ENCODE measurements at places on chromosomes 2 and 18. TPM values are rescaled to one million over a fixed set of nuclear protein-coding genes. Genes with fewer than 3 reads are reported as not detected.
A peak's percentile ranks its signal among the peaks of the same experiment; 100 is the strongest.

GRCh38 chr18:54127759-54128378 is 96.6 kb downstream of the MBD2 start:
- peak; percentile 47 for DNase-seq

- no peak for DNase-seq
Observed at GRCh38 chr2:173545364-173545763, 190.7 kb downstream of the CDCA7 start.

DNA sequence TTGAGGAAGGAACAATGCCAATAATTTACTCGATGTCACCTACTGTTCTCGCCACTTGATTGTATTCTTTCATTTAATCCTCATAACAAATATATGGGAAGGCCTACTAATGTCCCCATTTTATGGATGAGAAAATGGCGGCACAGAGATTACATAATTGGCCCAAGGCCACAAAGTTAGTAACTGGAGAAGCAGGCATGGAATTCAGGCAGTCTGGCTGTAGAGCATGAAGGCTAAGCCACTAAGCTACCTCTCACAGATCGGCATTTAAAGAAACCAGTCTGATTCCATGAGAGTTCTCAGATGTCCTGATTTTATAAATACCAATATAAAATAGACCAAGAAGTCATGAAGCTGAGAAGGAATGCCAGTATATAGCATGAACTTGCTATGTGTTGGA is 121.8 kb upstream of the EPAS1 start:
- no peak for DNase-seq

DNA sequence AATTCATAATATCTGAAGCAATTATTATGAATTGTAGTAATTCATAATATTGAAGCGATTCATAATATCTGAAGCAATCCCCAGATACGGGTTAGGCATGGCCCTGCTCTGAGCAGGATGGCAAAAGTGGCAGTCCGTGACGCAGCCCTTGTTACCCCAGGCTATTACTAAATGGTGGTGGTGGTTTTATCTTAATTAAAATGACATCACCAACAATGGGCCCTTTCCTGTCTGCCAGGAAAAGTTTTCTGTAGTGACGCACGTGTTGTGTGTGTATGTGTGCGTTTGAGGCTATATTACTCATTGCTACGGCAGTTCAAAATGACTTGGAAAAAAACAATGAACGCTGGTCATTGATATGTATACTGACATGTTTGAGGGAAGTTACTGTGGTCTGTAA is 10.6 kb upstream of the MOCOS start:
- DNase-seq = no peak

GRCh38 chr18:10130606-10131005 is 216.8 kb downstream of the VAPA start:
- DNase-seq = no peak

DNA sequence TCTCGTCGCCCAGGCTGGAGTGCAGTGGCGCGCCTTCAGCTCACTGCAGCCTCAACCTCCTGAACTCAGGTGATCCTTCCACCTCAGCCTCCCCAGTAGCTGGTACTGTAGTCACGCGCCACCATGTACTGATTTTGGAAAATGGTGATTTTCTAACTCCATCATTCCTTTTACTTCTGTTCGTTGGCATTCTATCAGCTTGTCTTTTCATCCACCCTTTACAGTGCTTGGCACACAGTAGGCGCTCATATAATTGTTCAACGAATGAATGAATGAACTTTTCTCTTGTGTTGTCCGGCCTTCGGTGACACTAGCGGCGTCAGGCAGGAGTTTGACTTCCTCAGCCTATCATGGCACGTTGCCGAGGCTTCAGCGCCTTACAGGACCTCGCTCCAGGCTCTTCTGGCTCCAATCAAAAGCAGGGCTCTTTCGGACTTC is 373 bp upstream of the MTHFD2 start:
- no peak for DNase-seq

Gene PAX3
- not detected for total RNA-seq

Gene MARCHF4
- not detected for total RNA-seq

GRCh38 chr2:211513446-211513845 is 957.0 kb downstream of the CPS1 start:
- no peak for DNase-seq

Gene NTSR2
- total RNA-seq = not detected

DNA sequence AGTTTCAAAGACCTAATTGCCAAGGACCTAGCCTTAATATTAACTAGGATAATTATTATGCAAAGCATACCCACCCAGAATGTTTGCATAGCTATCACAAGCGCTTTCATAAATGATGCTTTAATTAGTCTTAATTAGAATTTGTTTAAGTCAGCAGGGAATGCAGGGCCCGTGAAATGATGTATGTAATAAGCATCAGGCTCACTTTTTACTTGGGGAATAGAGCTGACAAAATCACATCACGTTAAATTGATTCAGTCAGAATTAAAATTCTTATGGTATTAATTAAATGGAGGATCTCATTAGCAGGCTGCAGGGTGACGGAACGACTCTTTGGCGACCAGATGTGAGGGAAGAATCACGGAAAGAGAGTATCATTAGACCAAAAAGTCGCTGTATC is 264.5 kb downstream of the GPD2 start:
- DNase-seq = no peak

GRCh38 chr2:119389615-119390306 is 23.0 kb downstream of the DBI start:
- no peak for DNase-seq
